Cortex of kidney (tissue), 1 donor: ENCODE measurements at places on chromosomes 7 and 10.

- no peak for DNase-seq
Observed at GRCh38 chr10:17758200-17758599, 6.2 kb downstream of the TMEM236 start.

GRCh38 chr7:135151533-135151932 is 3.7 kb downstream of the TMEM140 start:
- no peak for DNase-seq

GRCh38 chr7:79096361-79096805 is 357.1 kb downstream of the MAGI2 start:
- DNase-seq, result no peak

- DNase-seq, result no peak
Observed at GRCh38 chr7:131076711-131077181, 250.9 kb upstream of the MKLN1 start.

DNA sequence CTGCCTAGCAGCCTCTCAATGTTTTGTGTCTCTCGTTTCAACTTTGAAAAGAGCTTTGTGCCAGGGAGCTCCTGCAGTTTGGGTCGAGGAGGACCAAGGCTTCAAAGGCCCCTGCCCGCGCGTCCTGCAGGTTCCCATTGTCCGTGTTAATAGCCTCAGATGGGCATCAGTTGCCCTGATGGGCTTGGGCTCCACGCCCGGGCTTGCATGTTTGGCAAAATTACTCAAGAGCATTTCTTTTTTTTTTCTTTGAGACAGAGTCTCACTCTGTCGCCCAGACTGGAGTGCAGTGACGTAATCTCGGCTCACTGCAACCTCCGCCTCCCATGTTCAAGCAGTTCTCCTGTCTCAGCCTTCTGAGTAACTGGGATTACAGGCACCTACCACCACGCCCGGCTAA is 636.6 kb downstream of the SDK1 start:
- no peak for DNase-seq

DNA sequence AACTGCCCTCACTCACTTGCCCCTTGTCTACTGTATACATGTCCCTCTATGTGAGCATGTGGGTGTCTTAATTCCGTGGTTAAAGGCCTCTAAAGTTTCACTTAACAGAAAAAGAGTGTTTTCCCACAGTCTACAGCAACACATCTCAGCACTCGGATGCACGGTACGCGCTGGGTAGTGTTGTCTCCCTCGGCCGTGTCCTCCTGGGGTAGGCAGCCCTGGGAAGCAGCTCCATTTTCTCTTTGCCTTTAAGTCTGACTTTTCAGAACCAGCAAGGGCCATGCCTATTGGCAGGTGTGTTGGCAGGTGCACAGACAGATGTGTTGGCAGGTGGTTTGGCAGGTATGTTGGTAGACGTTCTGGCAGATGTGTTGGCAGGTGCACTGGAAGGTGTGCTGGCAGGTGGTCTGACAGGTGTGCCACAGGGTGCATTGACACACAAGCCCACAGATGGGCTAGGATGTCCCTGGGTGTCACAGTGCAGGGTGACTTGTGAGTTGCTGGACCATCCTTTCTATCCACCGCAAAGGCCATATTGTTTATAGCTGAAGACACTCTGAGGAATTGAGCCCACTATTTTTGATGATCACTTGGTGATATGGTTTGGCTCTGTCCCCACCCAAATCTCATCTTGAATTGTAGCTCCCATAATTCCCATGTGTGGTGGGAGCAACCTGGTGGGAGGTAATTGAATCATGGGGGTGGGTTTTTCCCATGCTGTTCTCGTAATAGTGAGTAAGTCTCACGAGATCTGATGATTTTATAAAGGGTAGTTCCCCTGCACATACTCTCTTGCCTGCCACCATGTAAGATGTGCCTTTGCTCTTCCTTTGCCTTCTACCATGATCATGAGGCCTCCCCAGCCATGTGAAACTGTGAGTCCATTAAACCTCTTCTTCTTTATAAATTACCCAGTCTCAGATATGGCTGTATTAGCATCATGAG is 296.9 kb downstream of the TNS3 start:
- DNase-seq, result no peak

GRCh38 chr7:139230023-139230422 is 1.0 kb upstream of the UBN2 start:
- no peak for DNase-seq

DNA sequence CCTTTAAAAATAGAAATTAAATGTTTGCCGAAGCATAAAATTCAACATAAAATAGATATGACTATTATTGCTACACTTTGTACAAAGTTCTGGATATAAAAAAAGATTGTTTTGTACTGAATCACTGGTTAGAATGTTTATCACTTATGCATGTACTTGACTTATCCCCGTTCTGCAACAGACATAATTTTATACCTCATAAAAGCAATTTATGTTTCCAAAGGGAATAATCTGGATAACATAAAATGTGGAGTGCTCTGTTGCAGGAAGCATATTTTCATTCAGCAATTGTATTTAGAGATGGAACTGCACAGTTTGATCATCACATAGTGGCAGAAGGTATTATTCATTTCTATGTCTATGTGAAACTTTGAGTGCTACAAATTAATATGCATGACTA is 21.5 kb downstream of the SKAP2 start:
- no peak for DNase-seq

DNA sequence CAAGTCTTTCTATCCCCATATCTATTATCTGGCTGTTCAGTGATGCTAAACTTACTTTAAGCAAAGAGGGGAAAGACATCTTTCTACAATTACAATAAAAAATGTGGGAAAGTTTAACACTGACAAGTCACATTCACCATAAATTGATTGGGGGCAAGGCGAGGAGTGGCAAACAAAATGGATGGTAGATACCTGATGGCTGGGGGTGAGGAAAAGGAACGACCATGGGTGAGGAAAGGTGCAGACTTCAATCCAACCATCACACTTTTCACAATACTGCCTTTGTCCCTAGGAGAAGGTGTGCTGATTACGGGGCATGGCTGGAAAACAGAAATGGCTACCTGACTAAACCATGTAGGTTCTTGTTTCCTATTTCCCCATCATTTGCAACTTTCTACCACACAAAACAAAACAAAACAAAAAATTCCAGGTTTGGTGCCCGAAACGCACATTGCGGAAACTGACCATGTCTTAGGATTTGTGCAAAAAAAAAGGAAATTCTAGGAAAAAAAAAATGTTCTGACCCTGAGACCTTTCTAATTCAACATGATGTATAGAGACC is 3.8 kb downstream of the RELN start:
- no peak for DNase-seq

GRCh38 chr7:47757921-47758411 is 176.1 kb upstream of the TNS3 start:
- no peak for DNase-seq

GRCh38 chr7:135177028-135177696 is 6.7 kb upstream of the CYREN start:
- no peak for DNase-seq

GRCh38 chr10:53841483-53842145 is 959.4 kb downstream of the PCDH15 start:
- DNase-seq, result no peak

DNA sequence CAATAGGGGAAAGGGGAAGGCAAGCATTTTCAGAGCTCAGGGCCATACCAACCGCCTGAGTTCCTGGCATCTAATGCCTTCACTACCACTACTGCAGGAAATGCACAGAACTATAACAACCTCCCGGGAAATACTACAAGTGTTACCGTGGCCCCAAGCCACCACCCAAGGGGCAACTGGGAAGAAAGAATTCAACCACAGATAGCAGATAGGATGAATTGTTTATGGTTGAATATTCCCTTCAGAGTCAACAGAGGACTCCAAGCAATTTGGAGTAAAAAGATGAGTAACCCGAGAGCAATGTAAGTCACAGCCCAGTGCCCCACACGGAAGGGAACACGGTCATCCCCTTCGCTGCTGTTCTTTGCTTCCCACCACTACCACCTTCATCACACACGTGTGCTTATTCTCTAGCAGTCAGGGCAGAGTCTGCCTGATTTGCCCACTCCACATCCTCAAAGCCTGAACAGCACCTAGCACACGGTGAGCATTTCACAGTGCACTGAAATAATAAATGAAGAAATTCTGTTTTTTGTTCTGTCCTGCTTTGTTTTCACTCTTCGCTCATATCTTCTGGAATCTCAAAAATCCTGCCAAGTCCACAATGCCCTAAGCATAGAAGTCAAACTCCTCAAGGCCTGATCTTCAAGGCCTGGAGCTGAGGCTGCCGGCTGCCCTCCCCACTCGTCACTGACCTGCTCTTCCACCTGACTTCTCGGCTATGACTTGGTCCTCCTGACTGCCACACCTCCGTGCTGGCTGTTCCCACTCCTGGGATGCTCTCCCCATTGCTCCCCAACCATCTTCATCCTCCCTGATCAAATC is 221.1 kb downstream of the KCNMA1 start:
- no peak for DNase-seq

DNA sequence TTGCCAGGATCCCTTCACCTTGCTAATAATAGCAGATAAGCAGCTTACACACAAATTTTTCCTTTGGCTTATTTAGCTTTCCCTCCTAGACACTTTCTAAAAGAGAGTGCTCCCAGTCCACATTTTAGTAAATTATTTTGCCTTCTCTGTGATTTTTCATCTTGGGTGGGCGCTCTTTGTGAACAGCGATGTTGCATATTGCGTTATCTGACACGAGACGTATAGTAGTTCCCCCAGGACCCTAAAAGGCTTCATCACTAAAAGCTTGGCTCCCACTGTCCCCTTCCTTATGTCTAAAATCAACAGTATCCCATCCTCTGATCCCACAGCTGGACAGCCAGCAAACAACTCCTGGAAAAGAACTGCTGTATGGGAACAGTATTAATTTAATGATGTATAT is 232.9 kb downstream of the DYNC1I1 start:
- DNase-seq, result no peak

DNA sequence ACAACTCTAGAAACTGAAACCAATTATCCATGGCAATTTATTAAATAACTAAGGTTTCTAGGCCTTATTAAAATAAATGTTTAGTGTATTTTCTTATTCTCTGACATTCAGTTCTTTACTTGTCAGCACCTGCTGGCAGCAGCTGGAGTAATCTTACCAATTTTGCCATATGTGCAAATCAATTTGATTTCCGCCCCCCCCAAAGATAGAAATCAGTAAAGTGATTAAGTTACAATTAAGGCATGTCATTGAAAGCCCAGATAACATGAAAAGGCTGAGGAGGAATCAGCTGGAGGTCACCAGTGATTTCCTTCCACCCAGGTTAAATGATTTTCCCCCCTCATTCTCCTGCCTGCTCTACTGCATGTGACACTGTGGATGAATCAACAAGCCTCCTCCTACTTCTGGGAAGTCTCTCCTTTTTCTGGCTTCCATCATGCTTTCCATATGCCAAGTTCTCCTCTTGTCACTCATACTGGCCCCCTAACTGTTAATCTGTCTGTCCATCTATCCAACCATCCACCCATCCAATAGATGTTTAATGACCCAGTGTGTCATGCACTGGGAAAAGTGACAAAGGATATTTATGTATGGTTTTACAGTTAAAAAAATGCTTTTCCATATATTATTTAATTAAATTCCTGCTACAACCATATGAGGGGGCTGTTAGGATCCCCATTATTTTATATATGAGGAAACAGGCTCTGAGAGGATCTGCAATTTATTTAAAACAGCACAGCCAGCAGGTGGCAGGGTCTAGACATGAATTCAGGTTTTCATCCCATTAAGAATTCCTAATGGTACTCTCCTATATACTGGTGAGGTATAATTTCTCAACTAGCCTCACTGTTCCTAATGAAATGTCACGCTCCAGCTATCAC is 116.5 kb downstream of the ATXN7L1 start:
- DNase-seq, result no peak

- DNase-seq, result no peak
Observed at GRCh38 chr10:75269605-75270004, 33.8 kb upstream of the COMTD1 start.
